ENCODE measurements at places on chromosomes 11 and 22.

DNA sequence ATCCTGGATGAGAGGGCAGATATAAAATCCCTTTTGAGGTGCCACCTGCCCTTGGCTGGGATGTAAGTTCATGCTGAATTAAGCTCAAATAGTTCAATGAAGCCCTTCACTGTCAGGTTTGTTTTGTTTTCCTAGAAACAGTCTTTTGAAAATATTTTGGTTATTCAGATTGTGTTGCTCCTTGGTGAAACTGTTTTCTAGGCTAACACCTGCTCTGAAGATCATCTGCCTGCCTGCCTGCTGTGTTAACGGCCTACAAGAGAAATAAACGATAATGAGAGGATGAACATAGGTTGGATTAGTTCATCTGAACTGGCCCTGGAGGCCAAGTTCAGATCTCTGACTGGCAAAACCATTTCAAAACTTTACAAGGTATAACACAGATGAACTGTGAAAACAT is 67.4 kb downstream of the ZBTB44 start:
- no peak for DNase-seq

DNA sequence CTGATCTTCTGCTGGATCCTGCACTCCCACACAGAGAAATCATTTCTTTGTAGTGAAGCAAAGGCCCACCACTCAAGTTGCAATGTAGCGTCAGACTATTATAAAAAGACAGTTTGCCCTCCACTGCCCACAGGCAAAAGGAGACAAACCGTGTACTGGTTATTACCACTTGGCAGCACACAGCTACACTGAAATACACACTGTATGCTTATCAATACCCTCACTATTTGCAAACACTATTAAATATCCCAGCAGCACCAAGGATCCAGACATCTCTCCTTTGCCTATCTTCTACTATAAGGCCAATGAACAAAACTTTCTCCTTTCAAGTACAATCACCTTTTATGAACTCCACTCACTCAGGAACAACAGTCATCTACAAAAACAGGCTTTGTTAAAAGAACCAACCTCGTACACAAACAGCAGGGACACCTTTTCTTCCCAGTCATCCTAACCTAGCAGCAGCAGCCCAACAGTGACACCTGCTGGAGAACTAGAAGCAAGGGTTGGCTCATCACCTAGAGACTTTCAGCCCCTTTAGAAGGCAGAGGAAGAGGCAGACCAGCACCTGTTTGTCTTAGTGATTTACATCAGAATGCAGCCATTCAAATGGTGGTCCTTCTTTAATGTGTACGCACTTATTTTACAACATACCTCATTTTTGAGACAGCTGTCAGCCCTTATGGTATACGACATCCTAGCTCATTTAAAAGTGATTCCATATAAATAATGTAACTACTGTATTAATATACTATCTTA is 56.1 kb downstream of the AMBRA1 start:
- peak; percentile 63 for DNase-seq

GRCh38 chr22:48880749-48881148 is 946.9 kb downstream of the BRD1 start:
- DNase-seq: no peak

GRCh38 chr11:11841116-11841722 is 553 bp upstream of the USP47 start:
- peak; percentile 36 for DNase-seq
